Type B pancreatic cell (in vitro differentiated cells): ENCODE measurements at places on chromosomes 6 and 20.

GRCh38 chr6:111013144-111013915, 31.5 kb downstream of the RPF2 start:
- no peak for DNase-seq

GRCh38 chr6:43796168-43796567, 26.2 kb downstream of the VEGFA start:
- DNase-seq: no peak

DNA sequence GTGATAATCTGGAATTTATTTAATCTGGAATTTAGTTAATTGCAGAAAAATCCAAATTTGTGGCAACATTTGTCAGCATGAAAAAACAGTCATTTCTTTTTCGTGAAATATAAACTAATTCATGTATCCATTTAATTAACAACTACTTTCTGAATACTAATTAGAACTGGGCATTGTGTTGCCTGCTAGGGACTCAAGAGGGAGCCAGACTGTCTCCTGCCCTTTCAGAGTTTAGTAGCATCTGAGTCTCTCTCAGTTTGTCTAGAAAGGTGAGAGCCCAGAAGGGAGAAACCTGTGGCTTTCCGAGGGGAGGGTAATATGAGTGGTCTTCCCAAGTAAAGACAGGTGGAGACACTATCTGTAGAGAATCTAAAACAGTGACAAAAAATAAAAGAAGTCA, 210.9 kb upstream of the HDDC2 start:
- no peak for DNase-seq

DNA sequence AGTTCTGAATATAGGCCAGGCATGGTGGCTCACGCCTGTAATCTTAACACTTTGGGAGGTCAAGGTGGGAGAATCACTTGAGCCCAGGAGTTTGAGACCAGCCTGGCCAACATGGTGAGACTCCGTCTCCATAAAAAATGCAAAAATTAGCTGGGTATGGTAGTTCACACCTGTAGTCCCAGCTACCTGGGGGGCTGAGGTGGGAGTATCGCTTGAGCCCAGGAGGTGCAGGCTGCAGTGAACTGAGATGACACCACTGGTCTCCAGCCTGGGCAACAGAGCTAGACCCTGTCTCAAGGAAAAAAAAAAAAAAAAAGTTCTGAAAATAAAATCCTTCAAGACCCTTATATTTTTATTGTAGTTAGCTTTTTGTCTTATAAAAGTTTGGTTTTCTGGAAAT, 11.7 kb upstream of the WTAP start:
- DNase-seq: no peak

DNA sequence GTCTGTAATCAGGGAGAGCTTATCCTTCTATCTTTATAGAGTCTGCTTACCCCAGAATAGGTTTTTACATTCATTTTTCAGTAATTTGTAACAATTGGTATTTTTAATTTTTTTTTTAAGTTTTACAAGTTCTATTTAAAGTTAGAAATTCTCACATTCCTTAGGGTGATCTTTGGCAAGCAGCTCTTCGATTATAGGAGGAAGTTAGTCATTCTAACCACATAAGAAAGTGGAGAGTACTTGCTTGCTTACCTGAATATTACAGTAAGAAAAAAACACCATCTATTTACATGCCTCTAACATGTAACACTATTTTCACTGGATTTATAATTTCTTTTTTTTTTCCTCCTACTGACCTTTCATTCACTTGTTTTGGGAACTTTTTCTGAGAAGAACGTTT, 6.7 kb downstream of the TSHZ2 start:
- no peak for DNase-seq

DNA sequence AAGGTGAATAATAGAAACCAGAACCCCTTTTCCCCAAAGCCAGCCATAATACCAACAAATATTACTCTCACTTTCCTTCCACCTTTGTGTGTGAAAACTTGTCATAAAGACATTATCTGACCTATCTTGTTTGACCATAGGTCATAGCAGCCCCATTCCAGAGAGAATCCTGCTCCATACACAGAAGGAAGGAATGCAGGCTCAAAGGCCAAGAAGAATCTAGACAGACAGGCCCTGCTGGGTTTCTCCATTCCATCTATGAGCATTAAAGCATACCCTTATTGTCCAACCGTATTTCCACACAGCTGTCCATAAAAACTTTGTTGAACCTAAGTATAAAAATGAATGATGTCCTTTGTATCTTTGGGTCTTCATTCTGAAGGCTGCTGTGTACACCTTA, 40.7 kb upstream of the KCNK5 start:
- no peak for DNase-seq

DNA sequence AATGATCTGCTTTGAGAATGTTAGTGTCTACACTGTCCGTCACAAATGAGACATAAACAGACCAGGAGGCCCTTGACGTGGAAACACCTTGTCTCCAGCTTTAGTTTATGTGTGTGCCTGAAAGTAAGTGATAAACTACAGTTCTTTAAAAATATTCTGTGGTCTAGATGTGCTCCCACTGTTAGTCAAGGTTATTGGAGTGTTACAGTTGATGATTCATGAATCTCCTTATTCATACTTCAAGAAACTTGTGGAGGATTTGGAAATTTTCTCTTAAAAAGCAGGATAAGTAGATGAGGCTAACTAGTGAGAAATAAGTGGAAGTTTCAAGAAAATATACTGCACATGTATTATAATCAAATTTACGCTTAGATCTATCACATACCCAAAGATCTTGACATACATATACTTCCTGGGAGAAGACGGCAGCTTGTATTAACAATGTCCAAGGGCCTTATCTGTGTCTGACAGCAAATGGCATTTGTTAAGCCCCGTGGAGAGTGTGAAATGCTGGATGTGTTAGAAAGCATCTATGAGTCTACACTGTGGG, 90.5 kb upstream of the MBOAT1 start:
- DNase-seq: no peak

GRCh38 chr20:878511-879307, 37.4 kb downstream of the ANGPT4 start:
- DNase-seq: no peak

DNA sequence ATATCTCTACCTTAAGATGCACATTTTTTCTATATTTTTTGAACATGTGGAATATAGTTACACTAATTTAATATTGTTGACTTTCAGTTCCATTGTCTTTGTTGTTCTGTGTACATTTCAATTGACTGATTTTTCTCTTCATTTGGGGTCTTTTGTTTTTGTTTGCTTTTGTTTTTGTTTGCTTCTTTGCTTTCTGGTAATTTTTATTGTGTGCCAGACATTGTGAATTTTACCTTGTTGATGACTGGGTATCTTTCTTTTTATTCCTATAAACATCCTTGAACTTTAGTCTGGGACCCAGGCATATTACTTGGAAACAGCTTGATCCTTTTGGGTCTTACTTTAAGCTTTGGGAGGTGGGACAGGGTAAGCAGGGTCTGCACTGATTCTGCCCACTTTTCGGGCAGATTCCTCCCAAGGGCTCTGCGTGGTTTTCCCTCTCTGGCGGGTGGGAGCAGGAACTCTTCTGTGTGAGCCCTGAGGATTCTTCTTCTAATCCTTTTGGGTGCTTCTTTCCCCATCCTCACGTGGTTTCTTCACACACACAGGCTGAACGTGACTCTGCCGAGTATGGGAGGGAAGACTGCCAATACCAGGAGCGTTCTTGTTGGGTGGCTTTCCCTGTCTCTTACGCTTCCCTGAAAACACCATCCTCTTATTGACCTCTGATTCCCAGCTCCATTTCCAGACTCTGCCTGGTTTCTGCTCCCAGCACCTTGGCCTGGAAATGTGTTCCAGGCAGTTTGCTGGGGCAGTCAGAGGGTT, 200.5 kb downstream of the ARID1B start:
- DNase-seq: no peak

GRCh38 chr20:31548820-31549512, 34.7 kb downstream of the HM13 start:
- DNase-seq: no peak

- DNase-seq: no peak
These were observed 67.0 kb upstream of the SMIM29 start for GRCh38 chr6:34315780-34316179.

- DNase-seq: no peak
These were observed 3.1 kb upstream of the AKIRIN2 start for GRCh38 chr6:87705070-87705691.
